GM12891 (cell line): ENCODE measurements at places on chromosomes 4 and X.

DNA sequence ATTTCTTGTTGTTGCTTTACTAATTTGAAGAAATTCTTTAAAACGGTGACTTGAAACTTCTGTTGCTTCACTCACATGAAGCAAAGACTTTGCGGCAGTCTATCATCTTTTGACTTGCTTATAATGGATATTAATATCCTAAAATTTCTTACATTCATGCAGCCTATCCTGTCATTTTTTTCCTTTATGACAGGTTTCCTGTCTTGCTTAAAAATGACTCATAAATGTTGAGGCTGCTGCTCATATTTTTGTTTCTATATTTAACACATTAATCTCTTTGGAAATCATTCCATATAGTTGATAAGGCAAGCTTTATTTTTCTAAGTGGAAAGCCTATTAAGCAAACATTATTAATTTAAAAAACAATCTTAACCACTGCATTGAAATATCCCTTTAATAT, 176.6 kb upstream of the GALNTL6 start:
- no peak for DNase-seq

- no peak for DNase-seq
Observed at GRCh38 chr4:6221851-6222760, 21.8 kb upstream of the JAKMIP1 start.

- no peak for DNase-seq
Observed at GRCh38 chr4:1983053-1983845, 25.5 kb downstream of the NELFA start.

- DNase-seq = no peak
Observed at GRCh38 chr4:76028350-76028765, 5.1 kb upstream of the CXCL10 start.

DNA sequence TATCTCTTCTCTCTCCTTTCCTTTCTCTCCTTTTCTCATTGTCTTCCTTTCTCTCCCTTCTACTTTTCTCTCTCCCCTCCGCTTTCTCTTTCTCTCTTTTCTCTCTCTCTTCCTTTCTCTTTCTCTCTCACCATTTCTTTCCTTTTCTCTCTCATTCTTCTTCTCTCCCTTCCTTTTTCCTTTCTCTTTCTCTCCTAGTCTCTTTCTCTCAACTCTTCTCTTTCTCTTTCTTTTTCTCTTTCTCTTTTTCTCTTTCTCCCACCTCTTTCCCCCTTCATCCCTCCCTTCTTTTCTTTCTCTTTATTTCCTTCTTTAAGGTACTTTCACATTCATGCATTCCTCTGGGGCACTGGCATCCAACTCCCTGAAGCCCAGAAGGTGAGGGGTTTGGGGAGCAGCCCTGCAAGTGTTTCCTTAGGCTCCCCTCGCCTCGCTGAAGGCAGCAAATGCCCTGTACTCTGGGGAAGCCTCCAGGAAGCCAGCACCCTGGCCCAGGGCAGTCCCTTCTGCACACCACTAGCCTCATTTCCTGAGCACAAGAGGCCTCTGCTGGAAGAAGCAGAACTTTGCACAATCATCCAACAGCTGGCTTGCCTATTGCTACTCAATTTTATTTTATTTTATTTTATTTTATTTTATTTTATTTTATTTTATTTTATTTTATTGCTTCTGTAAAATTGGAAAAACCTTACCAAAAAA, 124.2 kb downstream of the NFKB1 start:
- DNase-seq = peak; percentile 33

GRCh38 chrX:145213504-145213903, 33.8 kb upstream of the SPANXN1 start:
- DNase-seq = no peak

GRCh38 chrX:97372001-97372766, 488.5 kb downstream of the RPA4 start:
- DNase-seq = no peak

GRCh38 chr4:182188622-182189021, 54.6 kb upstream of the TENM3 start:
- no peak for DNase-seq

DNA sequence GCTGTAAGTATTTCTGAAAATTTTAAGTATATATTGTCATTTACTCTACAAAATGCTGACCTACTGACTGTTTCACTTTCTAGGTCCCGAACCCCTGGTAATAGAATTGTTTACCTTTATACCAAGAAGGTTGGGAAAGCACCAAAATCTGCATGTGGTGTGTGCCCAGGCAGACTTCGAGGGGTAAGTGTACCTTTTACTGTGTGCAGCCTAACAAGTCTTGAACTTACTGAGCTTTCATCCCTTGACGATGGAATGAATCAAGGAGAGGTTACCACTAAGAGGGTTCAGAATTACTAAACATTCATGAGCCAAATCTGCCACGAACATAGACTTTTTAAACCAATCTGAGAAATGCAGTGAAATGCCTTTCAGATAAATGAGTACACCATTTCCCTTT, 1.6 kb downstream of the RPL34 start:
- no peak for DNase-seq

- DNase-seq = no peak
Observed at GRCh38 chrX:144006811-144007210, 122.9 kb downstream of the UBE2NL start.

- DNase-seq = no peak
Observed at GRCh38 chr4:140186651-140187315, 32.8 kb upstream of the MAML3 start.

DNA sequence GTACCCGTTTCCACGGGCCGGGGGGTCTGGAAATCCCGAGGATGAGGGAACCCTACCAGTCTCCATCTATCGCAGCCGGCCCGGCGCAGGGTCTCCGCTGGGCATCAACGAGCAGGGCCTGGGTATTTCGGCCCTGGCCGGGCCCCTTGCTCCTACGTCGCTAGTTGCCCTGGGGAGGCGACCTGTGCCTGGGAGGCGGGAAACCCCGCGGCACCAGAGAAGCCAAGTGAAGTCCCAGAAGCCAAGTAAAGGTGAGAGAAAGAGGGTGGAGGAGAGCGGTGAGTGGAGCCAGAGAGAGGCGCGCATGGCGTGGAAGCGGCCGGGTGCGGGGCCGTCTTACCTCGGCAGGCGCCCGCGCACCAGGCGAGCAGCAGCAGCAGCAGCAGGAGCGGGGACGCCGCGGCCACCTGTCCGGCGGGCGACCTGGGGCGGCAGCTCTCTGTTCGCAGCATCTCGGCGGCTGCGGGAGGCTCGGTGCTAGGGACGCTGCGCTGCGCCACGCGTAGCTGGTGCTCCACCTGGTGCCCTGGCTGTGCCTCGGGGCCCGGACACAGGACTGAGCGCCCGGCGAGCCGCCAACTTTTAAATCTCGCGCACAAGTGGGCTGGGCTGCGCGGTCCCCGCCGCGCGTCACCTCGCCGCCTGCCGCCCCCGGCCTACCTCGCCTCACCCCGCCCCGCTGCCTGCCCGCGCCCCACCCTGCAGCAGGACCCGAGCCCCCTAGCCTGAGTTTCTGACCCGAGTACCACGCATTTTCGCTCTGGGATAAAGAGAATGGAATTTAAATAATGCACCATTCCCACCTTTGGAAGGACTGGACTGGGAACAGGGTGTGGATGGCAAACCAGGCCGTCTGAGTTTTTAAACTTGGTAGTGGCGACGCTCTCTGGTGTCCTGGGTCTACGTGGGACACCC, at the start of gene NMU:
Gene NMU, minus strand, starts transcription at position 558 of the 915 bp plus-strand sequence. Its CDS starts 106 bp downstream, at position 452.
- DNase-seq = peak; percentile 45

GRCh38 chr4:155603360-155603891, 63.2 kb upstream of the GUCY1A1 start:
- no peak for DNase-seq

DNA sequence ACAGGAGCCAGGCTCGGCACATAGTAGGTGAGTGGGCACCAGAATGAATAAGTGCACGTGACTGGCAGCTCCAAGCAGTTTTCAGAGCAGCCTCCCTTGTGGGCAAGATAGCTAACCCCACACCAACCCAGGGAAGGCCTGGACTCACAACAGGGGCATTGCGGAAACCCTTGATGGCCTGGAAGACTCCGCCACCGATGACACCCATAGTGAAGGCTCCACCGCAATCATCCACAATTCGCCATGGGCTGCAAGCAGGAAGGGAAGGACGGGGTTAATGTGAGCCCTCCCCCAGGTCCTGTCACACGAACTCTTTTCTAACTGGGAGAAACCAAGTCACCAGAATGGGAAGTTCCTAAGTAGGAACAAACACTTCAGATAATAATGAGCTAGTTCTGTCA, 957 bp downstream of the TIMM17B start:
- no peak for DNase-seq

DNA sequence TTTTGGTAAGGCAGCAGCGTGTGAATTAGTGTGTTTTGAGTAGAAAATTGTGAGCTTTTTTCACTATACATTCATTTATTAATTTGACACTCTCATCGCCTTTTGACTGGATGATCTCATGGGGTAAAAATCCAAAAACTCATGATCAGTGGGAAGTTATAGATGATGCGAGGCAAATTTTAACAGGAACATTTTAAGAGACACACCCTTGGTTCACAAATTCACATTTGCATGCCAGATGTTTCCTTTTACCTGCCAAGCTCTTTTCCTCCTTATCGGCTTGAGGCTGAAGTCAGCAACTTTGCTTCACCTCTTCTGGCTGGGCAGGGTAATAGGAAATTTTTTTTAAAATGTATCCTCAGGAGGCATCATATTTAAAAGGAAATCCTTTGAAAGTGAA, 318.0 kb upstream of the HS3ST1 start:
- DNase-seq = no peak

DNA sequence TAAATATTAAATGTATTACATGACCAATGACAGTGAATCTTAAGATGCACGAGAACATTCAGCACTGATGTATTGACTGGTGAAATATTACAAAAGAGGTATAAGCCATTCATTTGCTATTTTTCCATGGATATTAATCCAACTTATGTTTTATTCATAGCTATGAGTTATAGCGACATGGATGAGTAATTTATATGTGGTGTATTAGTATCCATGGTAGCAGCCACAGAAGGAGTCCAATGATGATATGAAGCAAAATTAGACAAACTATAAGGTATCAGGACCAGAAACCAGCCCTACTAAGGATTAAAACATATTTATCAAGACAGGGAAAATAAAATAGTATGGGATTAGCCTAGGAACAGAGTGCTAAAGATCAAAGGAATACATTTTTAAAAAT, 50.7 kb downstream of the THAP9 start:
- DNase-seq = no peak

- DNase-seq = no peak
Observed at GRCh38 chrX:55127692-55128091, 38.9 kb downstream of the PAGE2 start.

- no peak for DNase-seq
Observed at GRCh38 chr4:8647626-8648025, 55.1 kb downstream of the CPZ start.

DNA sequence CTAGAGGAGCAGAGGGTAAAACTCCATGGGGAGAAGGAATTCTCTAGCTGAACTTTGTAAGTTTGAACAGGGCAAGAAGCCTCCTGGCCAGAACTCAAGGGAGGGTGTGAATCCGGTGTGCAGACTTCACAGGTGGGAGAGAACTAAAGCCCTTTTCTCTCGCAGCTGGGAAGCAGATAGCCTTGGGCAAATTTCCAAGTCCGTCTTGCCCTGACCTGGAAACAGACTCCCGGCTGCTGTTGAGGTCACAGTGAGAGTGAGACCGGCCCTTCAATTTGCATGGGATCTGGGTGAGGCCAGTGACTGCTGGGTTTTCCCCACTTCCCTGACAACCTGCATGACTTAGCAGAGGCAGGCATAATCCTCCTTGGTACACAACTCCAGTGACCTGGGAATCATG, 94.5 kb upstream of the ZNF827 start:
- no peak for DNase-seq

- DNase-seq = no peak
Observed at GRCh38 chrX:39854772-39855747, 242.7 kb downstream of the BCOR start.

DNA sequence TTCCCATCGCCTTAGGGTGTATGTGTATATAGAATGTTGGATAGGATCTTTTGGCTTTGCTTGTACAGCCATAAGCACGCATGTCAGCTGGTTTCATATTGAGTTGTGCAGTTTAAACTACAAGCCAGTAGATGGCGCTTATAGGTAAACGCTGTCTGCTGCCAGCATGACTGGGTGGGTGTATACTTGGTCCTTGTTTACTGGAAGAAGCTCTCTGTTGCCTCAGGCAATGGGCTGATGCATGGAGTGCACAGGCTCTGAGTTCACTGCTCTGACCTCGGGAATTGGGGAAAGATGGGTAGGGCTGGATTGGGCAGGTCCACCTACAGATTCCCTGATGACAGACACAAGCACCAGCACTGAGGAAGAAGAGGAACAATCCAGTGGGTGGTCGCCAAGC, 831.5 kb downstream of the STIM2 start:
- DNase-seq = no peak

- no peak for DNase-seq
Observed at GRCh38 chrX:77441479-77441878, 5.7 kb upstream of the FGF16 start.

DNA sequence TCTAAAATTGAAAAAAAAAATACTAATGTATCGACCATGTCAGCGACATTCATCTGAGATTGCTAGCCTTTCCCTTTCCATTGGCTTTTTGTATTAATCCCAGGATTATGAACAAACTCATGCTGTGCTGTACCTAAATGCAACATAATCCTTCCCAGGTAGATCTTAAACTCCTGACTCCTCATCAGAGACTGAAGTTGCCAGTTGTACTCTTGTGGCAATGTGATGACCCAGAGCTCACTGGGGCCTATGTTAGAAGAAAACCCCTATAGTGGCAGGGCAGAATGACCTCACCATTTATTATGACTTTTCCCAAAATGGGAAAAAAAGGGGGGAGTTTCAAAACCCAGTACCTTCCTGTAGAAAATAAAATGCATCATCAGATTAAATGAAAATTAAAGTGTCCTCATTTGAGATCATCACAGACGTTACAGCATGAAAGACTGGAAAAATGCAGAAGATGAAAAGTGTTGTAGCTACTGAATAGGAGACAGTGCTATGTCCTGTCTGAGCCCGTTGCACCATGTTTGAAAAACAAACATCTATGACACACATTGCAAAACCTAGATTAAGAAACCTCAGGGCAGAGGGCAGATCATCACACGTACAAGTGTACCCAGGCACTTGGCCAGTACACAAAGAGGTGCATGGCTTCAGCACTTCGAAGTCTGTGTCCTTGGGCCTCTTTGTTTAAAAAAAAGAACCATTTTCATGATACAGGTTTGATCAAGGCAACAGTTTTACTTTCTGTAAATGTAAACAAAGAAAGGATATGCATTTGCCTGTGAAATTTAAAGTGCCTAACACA, 6.8 kb upstream of the ACSL4 start:
- no peak for DNase-seq

- no peak for DNase-seq
Observed at GRCh38 chrX:42673301-42673810, 104.6 kb downstream of the PPP1R2C start.

DNA sequence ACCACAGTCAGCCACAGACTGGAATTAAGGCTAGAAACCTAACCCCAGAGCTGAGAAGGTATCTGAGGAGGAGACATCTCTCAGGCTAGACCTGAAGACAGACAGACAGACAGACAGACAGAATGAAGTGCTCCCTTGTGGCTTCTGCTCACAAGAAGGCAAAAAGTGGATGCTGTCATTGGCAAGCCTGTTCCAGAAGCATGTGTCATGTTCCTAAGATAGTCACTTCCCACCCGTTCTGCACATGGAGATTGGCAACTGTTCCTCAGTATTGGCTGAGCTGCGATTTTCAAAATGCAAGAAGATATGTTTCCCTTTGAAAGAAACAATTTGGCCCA, 166.4 kb downstream of the NSUN7 start:
- no peak for DNase-seq

- no peak for DNase-seq
Observed at GRCh38 chrX:56802921-56803849, 74.1 kb downstream of the NBDY start.
